ENCODE measurements at places on chromosomes 1 and 21.

DNA sequence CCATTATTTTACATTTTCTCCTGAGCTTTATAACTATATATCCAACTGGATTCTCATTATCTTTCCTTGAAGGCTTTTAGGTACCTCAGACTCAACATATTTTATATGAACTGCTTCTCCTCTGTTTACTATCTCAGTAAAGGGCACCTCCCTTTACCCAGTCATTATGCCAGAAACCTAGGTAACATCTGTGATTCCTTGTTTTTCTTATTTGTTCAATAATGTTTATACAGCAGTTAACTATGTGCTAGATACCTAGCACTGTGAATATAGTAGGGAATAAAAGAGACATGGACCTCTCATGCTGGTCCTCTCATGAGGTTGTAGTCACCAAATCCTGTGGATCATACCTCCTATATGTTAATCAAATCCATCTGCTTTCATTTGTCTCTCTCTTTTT lies 25.6 kb downstream of the PPP1R12B start:
- no peak for DNase-seq

DNA sequence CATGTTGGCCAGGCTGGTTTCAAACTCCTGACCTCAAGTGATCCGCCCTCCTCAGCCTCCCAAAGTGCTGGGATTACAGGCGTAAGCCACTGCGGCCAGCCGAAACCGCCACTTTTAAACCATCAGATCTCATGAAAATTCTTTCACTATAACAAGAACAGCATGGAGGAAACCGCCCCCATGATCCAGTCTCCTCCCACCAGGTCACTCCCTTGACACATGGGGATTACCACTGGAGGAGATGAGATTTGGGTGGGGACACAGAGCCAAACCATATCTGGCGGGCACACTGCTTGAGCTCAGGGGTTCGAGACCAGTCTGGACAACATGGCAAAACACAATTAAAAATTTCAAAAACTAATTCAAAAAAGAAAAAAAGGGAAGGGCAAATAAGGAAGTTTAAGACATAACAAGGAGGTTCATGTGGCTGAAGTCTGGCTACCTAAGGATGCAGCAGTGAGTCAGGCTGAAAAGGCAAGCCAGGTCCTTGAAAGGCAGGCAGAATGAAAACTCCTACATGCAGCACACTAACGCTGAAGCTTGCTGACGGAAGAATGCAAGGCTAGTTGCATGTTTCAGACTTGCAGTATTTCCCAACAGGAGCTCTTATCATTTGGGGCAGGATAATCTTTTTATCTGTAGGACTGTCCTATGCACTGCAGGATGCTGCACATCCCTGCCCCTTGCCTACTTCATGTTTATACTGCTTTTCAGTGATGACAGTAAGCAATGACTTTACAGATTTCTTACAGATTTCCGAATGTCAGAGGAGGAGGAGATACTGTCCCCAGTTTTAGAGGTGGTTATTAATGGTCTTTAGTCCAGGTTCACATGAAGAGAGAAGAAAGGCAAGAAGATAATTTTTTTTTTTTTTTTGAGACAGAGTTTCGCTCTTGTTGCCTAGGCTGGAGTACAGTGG lies 49.3 kb downstream of the FBXO42 start:
- DNase-seq: no peak

DNA sequence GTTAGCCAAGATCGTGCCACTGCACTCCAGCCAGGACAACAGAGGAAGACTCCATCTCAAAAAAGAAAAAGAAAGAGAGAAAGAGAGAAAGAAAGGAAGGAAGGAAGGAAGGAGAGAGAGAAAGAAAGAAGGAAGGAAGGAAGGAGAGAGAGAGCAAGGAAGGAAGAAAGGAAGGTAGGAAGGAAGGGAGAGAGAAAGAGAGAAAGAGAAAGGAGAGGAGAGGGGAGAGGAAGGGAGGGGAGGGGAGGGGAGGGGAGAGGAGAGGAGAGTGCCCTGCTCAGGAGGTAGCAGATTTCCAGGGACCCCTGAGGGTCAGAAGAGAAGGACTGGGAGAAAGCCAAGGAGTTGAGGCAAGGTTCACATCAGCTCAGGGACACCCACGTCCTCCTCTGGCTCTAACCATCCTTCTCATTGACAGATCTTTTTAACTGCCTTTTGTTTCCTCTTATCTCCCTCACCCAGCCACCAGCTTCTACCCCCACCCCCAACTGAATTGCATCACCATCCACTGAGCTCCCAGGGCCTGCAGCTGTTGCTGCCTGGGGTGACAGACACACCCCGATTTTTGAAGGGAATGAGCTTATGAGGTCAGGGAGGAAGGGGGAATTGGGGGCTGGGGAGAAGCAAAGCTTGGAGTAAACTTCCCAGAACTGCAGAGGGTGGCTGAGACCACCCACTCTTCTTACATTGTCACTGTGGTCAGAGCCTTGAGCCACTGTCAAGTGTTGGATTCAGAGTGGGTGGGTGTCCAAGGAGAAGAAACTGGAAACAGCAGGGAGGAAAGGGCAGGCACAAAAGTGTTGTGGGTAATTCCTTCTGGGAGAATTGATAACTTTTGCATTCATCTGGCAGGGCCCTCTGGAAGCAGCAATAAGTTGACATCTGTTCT lies 91.6 kb downstream of the GLUL start:
- DNase-seq: peak; percentile 32

DNA sequence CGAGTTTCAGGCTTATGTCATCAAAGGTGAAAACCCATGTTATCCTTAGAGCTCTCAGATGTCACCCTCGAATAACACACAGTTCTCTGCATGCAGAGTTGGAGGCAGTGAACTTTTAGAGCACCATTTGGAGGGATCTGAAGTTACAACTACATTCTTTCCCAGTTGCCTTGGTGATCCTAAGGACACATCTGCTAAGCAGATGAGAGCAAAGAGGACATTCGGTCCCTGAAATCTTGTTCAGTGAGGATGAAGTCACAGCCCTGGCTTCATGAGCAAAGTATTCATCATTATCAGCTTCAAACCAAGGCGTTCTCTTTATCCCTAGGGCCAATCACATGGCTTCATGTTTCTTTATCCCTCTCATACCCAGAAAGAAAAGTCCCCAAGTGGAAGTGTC lies 23.1 kb upstream of the MCOLN2 start:
- DNase-seq: no peak

DNA sequence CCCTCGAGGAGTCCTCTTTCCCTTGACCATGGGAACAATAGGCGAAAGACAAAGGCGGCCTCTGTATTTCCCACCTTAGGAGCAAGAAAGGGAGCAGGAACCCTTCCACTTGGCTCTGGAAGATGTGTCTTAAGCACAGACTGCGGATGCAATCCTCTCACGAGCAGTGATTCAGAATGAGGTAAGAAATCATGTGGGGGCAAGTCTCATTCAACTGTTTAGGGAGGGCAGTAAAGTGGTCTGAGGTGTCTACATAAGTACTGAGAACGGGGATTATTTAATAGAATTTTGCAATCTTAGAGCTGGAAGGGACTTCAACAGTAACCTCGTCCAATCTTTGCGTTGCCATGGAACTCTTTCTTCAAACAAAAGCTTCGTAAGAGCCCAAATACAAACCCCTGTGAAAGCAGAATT lies 1.6 kb upstream of the DYRK3 start:
- no peak for DNase-seq

Measured in nucleus accumbens (tissue), 56 donors.